Left renal cortex interstitium (tissue), 4 donors: ENCODE measurements at places on chromosomes 6 and 20. TPM values are rescaled to one million over a fixed set of nuclear protein-coding genes. Genes with fewer than 3 reads are reported as not detected.

- no peak for DNase-seq
Measured at GRCh38 chr6:44575644-44576043, 188.1 kb downstream of the CDC5L start.

The NEU1 gene
- polyA plus RNA-seq: 72.1 TPM

The LY6G6D gene
- not detected for polyA plus RNA-seq

DNA sequence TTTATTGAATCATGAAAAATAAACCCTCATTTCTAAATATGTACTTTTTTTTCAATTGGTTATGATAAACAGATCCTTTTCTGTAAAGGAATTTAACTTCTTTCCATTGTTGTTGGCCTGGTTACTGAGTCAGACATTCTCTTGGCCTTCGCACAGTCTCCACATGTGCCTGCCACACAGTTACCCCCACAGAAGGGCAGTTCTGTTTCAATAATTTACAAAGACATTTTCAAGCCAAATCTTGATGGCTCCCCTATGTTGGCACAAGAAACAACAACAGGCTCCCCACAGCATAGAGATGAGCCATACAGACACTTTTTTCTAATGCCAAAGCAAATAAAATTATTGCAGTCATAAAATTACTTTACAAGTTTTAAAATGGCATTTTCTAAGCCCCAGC lies 55.6 kb upstream of the BEND6 start:
- DNase-seq: no peak

- no peak for DNase-seq
Measured at GRCh38 chr6:120211955-120212792, 862.6 kb upstream of the MAN1A1 start.

DNA sequence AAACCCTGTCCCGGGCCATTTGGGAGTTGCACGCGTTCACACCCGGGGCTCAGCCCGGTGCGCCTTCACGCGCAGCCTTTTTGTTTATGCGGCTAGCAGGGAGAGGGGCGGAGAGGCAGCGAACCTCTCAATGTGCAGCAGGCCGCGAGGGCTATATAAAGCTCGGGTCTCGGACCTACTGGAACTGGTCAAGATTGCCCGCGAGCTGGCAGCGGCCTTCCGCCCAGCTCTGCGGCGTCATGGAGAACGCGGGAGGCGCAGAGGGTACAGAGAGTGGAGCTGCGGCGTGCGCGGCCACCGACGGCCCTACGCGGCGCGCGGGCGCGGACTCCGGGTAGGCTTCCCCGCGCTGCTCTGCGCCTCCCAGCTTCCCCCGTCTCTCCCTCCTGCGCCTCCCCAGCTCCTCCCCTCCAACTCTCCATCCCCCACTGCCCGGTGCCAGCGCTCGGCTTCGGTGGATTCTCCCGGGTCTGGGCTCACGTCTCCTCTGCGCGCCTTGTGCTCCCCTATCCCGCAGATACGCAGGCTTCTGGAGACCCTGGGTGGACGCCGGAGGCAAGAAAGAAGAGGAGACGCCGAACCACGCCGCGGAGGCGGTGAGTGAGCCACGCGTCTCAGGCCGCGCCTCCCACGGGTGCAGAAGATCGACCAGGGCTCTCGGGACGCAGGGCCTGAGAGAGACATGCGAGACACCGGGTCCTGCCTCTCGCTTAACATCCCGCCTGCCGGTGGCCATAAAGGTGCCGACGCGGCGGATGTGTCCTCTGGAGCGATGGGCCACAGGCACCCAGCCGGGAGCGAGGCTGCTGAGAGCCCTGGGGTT lies at the start of gene RIPPLY2:
Gene RIPPLY2, plus strand, starts transcription at position 183 of the 823 bp plus-strand sequence. Its CDS starts 57 bp downstream, at position 240.
- no peak for DNase-seq

DNA sequence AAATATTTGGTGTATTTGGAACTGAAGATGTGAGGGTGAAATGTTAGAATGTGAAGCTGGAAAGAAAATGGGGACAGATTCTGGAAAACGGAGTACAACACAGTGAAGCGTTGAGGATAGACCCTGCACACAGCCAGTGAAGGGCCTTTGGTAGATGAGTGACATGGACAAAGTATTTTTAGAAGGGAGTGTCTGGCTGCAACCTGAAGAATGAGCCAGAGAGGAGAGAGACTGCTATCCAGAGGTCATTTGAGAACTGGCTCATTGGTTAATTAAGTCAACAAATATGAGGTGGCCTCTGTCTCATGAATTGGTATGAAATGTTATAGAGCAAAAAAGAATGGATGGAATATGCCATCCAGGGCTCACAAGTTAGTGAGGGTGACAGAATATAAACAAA lies 310.5 kb downstream of the PACRG start:
- DNase-seq: no peak

DNA sequence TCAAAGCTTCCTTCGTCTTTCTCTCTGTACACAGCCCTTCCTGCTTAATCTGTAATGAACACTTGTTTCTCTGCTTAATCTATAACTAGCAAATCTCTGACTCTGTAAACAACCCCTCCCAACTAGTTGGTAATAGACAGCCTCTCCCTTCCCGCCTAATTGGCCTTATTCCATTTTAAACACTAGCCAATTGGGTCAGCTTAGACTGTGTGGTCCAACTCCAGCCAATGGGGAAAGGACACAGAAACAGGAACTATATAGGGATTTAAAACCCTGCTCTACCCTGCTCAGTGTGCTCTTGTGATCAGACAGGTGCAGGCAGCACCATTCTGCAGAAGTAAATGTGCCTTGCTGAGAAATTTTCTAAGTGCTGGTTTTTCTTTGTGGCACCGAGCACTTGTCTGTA lies 18.5 kb downstream of the CHD6 start:
- no peak for DNase-seq

DNA sequence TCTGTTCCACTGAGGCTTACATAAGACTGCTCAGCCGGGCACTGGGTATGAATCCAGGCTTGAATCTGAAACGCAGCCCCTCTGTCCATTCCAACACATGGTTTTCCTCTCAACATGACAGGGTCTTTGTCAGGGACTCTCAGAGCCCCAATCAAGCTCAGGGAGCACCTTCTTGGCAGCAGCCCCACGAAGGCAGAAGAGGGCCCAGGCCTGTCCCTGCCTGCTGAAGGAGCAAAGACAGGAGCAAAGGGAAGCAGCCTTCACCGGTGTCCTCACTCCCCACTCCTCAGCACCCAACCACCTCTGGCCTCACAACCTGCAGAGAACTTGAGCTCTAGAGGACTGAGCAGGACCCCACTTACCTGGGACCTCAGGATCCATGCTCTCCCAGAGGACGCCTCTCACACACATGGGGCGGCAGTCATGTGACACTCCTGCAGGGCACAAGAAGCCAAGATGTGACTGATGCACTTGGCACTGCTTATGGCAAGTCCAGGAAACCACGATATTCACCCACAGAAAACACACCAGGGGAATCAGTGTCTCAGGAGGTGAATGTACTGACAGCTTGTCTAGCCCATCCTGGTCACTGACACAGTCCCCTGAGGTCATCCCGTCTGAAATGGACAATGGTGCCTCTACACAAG lies 4.3 kb downstream of the SNHG17 start:
- DNase-seq: no peak

The SCRT2 gene
- polyA plus RNA-seq: 0.17 TPM

The GRM1 gene
- polyA plus RNA-seq: 0.21 TPM

- DNase-seq: no peak
Measured at GRCh38 chr6:152136449-152136825, 329.0 kb downstream of the ESR1 start.

- DNase-seq: no peak
Measured at GRCh38 chr6:162068340-162068739, 659.2 kb downstream of the PRKN start.

The HMGCLL1 gene
- polyA plus RNA-seq: 4.7 TPM

The CYP24A1 gene
- polyA plus RNA-seq: 3.6 TPM

- no peak for DNase-seq
Measured at GRCh38 chr6:36068012-36068392, 40.4 kb downstream of the MAPK14 start.

GRCh38 chr6:6460416-6460815 lies 128.1 kb upstream of the LY86 start:
- no peak for DNase-seq

- no peak for DNase-seq
Measured at GRCh38 chr20:24492031-24492607, 22.7 kb downstream of the SYNDIG1 start.

- no peak for DNase-seq
Measured at GRCh38 chr20:48604426-48604825, 223.4 kb downstream of the PREX1 start.

GRCh38 chr6:35363293-35363750 lies 21.0 kb downstream of the PPARD start:
- no peak for DNase-seq

DNA sequence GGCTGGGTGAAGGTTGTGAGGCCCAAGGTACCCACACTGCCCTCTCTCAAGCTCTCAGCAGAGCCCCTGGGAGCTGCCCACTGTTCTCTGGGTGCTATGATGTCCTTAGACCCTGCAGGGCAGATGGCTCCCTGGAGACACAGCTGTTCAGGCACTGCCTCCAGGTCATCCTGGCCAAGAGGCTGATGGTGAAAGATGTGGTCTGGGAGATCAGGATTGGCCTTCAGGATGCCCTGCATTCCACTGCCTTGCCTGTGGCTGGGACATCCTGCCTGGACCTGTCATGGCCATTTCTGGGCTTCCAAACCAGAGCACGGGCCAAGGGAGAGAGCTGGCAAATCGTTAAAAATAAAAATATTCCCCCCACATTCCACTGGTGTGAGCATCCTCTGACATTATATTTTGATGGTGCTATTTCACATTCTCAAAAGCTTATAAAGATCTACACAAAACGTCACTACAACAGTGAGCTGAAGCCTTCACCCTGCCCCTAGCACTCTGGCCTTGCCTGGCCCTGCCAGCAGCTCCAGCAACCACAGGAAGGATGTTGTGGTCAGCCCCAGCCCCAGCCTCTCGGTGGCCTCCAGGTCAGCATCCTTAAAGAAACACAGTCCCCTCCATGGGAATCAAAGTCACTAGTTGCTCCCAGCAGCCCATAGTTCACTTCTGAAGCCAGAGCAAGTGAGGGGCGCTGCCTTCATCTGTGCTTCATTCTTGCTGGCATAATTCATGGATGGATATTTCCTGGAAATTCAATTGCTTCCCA lies 13.5 kb upstream of the KCNK16 start:
- no peak for DNase-seq

GRCh38 chr6:143536461-143536865 lies 24.9 kb upstream of the FUCA2 start:
- no peak for DNase-seq

The ME1 gene
- polyA plus RNA-seq: 2.1 TPM

GRCh38 chr6:142328070-142328469 lies 26.3 kb downstream of the ADGRG6 start:
- no peak for DNase-seq

DNA sequence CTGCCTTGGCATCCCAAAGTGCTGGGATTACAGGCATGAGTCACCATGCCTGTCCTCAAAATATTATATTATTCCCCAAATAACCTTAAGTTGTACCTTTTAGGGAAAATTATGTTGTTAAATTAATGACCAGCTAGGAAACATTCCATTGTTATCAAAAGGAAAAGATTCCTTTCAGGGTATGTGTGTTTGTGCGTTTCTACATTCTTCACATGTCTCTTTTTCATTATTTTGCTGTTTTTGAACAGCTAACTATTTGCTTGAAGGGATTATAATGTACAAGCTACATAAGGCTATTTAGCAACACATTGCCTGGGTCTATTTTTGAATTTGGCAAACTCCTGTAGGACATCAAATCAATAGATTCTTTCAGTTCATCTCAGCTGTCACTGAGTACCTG lies 57.1 kb downstream of the GJA1 start:
- no peak for DNase-seq

GRCh38 chr6:156866220-156867015 lies 89.2 kb downstream of the ARID1B start:
- DNase-seq: no peak

- DNase-seq: no peak
Measured at GRCh38 chr6:129104131-129104530, 221.2 kb downstream of the LAMA2 start.

- DNase-seq: no peak
Measured at GRCh38 chr6:31575952-31576685, 754 bp downstream of the TNF start.

The IL17F gene
- polyA plus RNA-seq: 0.30 TPM

DNA sequence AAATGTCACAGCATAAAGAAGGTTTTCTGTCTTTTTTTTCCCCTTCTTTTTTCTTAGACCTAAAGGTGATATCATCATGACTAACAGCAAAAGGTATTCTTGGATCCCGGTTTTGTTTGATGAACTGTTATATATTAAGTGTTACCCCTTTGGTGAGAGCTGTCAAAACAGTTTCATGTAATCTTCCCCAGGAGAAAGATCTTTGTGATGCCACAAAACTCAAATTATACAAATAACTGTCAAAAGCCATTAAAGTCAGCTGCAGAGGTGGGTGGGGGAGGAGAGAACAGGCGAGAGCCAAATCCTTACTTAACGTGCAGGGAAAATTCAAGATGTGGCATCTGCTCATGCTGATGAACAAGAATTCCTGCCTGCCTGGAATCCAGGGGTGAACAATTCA lies 258.2 kb downstream of the BMP7 start:
- no peak for DNase-seq

The ASF1A gene
- polyA plus RNA-seq: 36.5 TPM

The ECT2L gene
- 0.51 TPM for polyA plus RNA-seq

The SMOC2 gene
- 18.9 TPM for polyA plus RNA-seq

DNA sequence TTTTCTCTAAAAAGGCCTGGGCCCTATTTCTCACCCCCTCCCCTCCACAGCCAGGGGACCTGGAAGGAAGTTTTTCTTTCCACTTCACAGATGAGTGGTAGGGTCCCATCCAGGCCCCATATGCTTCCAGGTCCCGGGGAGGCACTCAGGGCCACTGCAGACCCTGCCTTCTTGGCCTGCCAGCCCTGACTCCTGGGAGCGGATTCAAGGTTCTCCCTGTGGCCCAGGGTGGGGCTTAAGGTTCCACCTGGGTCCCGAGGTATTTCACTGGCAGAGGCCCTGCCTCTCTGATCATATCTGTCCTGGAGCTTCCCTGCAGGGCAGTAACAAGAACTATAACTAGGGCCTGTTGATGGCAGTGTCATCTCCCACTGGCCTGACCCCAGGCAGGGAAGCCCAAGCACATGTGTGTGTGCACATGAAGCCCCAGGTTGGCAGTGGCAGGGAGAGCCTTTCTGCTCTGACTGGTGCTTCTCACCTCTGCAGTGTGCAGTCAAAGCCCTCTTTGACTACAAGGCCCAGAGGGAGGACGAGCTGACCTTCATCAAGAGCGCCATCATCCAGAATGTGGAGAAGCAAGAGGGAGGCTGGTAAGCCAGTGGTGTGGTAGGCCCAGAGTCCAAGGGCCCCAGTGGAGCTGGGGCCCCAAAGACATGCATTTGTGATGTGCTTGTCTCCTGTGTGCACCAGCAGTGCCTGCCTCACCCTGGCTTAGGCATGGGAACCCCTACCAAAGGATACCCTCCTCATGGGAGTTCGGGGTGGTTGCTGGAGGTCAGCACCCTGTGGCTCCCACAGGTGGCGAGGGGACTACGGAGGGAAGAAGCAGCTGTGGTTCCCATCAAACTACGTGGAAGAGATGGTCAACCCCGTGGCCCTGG lies 31.2 kb downstream of the PLCG1 start:
- DNase-seq: no peak

- DNase-seq: no peak
Measured at GRCh38 chr6:106014955-106015354, 71.2 kb upstream of the PRDM1 start.

DNA sequence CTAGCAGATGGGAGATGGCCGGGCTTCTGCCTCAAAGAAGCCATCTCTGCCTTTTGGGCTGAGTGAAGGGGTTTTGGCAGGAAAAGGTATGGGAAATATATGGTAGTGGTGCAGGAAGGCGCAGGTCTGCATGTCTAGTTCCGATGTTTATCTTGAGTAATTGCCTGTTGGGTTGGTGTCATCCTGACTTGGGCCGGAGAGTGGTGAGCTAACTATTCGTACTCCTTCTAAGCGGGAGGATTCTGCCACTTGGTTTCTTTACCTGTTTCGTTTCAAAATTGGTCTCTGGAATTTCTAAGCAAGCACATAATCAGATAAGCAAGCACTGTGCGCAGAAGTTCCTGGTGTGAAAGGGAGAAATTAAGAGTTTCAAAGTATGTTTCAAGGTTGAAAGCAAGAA lies 229.6 kb downstream of the SAMD5 start:
- DNase-seq: no peak
